ENCODE measurements at places on chromosomes 7 and 10.

DNA sequence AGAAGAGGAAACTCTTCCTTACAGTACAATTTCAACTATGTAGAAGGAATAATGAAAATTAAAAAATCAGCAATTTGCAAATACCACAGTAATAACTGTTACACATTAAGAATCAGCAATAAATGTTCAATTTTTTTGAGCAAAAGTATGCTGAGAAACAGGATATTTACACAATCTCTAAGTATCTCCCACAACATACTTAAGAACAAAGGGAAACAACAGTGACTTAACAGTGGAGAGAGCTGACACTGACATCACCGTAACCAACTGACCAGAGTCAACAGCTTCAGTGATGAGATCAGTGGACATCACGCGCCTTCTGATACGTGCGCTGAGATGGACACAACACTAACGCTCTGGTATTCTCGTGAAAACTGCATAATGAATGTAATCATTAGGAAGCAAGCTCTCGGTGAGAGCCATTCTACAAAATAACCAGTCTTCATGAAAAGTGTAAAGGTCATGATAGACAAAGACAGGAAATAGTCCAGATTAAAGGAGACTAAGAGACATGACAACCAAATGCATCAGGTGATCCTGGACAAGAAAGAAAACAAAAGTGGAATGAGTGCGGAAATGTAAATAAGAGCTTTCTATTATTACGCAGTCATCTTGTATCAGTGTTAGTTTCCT, 82.6 kb downstream of the PIP4K2A start:
- no peak for DNase-seq

GRCh38 chr7:142603870-142604448, 145.3 kb upstream of the PRSS1 start:
- peak; percentile 21 for DNase-seq

DNA sequence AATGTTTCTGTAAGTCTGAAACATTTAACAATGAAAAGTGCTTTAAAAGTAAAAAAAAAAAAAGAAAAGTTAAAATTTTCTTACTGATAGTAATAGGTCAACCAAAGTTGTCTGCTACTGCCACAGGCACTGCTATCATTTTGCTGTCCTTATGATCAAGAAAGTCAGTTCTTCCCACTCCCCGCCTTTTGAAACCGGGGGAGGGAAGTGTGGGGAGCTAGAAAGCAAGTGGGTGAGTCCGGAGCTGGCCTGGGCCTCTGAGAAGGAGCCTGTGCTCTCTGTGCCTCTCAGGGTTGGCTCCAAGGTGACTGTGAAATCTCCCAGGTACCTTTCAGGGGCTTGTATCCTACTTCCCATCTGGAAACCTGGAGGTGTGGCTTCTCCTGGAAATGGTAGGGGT, 7.3 kb downstream of the C7orf57 start:
- no peak for DNase-seq

- no peak for DNase-seq
These were observed 304.8 kb downstream of the GLRX3 start for GRCh38 chr10:130440971-130441370.

- DNase-seq, result no peak
These were observed 561.5 kb downstream of the DNAJB9 start for GRCh38 chr7:109131141-109131540.

Measured in activated T-cell treated with anti-CD3 and anti-CD28 coated beads for 48 hours (primary cell).